ENCODE measurements at places on chromosomes 5 and 9.

DNA sequence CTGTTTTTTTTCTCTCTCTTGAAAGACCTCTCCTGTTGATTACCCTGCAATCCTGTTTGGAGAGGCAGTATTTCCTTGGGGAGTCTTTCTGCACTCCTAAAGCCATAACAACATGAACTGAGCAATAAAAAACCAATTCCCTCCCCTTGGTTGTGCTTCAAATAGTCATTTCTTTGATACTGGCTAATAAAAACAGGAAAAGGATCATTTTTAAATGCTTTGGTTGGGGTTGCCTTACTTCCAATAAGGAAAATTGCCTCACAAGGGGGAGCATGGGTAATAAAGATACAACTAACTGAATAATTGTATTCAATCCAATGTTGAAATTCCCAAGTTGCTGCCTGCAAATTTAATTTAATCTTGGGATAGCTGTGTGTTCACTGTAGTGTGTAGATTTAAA is 13.9 kb downstream of the FBXL7 start:
- no peak for DNase-seq

GRCh38 chr5:95841914-95842812 is 19.6 kb upstream of the GLRX start:
- no peak for DNase-seq

- no peak for DNase-seq
Observed at GRCh38 chr5:84299959-84300358, 84.7 kb downstream of the EDIL3 start.

DNA sequence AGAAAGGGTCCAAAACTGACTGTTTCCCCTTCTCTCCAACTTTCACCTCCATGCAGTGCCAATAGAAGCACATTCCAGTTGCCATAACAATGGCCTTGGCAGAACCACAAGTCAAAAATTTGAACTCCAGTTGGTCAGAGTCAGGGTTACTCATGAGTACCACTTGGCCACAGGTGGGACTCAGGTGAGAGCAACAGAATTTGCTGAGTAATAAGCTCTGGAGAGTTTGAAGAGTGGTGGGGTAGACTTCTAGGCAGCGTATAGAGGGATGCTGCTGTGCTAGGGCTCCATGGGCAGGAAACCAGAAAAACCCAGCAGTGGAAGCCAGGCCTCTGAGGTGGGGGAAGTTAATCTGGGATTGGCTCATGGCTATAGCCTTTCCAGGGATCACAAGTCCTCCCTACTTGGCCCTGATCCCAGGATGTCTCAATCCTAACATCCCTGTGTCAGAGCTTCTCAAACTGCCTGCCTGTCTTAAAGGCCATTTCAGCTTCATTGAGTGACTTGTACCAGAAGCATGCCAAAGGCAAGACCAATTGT is 30.2 kb downstream of the SNX18 start:
- no peak for DNase-seq

DNA sequence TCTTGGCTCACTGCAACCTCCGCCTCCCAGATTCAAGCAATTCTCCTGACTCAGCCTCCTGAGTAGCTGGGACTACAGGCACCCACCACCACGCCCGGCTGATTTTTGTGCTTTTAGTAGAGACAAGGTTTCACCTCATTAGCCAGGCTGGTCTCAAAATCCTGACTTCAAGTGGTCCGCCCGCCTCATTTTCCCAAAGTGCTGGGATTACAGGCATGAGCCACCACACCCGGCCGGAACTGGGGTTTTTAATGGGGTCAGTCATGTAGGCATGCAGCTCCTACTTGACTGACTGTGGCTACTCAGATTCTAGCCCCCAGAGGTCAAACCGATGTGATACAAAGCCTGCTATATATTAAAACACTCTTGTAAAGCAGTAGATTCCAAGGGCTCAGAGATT is 631.7 kb downstream of the MAT2B start:
- no peak for DNase-seq

DNA sequence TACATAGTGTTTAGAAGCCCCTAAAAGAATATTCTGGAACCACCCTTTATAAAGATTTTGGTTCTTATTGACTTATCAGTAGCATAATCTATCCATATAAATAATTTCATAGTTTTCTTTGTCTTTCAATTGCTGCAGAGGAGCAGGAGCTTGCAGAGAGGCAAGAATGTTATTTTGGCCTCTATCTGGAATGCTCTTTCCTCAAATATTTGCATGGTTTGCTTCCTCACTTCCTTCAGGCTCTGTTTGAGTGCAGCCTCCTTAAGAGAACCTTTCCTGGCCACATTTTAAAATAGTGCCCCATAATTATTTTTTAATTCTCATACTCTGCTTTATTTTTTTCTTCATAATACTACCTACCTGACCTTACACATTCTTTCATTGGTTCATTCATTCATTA is 1.5 kb downstream of the C5 start:
- DNase-seq, result no peak

GRCh38 chr5:72480841-72481240 is 26.4 kb downstream of the ZNF366 start:
- DNase-seq, result no peak

DNA sequence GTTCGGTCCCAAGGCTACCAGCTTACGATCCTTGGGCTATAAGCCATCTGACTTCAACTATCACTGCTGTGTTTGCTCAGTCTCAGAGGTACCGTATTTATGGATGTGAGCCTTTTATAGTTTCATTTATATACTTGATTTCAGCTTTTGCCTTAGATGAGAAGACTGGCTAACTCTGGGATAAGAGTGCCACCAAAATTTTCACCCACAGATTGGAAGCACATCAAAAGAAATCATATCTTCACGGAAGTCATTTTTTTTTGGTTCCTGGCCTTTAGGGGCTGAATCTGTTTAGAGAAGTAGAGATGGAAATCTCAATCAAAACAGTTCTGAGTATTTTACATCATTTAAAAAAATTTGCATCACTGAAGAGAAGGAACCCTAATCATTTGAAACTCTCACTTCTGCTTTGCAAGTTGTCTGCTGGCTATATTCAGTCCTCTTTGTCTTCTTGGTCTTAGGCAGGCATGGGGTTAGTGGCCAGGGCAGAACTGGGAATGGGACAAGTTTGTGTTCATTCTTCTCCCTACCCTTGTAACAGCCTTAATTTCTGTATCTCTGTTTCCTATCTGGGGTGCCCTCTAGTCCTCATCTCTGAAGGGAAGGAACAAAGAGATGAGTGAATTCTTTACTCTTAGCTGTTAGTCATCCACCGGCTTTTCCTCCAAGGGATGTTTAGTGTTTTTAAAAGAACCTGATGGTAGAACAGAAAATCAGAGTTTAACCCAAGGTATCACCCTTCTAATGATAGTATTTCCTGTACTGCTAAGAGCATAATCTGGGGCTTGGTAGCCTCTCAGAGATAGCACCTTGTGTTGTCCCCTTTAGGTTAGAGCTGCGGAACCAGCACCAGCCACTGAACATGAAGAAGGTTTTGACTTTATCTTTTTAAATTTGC is 14.1 kb upstream of the TNFAIP8 start:
- no peak for DNase-seq

- no peak for DNase-seq
Observed at GRCh38 chr5:142507531-142508372, 178.1 kb downstream of the FGF1 start.

DNA sequence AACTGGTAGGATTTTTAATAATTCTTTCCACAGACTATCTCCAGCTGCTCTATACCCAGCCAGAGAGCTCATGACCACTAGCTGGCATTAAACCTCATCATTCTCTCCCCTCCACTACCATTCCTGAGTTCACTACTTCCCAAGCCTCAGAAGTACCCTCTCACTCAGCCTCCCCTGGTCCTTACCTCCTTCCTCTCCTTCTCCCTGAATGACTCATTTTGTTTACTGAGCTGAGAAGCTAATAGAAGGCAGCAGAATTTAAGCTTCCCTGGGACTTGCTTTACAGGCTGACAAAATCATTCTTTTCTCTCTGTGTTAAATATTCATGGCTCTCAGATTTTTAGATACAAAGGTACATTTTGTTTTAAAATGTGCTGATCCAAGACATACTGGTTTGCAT is 305.4 kb downstream of the TLR4 start:
- DNase-seq, result no peak

- DNase-seq, result no peak
Observed at GRCh38 chr5:10734832-10735523, 26.1 kb downstream of the DAP start.
